ENCODE measurements at places on chromosomes 12 and 14.

DNA sequence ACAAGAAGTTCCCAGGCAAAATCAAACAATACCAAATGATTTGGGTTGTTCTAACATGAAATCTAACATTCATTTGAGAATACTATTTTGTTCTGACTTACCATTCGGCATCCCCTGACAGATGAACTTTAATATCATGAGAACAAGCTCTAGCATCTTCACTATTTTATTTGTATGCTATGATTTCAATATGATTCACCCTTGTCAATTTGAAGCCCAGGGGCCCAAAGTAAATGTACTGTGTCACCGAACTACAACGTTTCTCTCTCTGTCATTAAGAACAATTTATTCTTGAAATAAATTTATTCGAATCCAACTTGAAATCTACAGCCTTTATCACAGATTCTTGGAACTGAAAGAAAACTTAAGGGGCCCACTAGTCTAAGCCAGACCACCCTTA lies 146.2 kb upstream of the RASSF8 start:
- DNase-seq = no peak

GRCh38 chr12:76608070-76608469 lies 48.5 kb upstream of the OSBPL8 start:
- no peak for DNase-seq

DNA sequence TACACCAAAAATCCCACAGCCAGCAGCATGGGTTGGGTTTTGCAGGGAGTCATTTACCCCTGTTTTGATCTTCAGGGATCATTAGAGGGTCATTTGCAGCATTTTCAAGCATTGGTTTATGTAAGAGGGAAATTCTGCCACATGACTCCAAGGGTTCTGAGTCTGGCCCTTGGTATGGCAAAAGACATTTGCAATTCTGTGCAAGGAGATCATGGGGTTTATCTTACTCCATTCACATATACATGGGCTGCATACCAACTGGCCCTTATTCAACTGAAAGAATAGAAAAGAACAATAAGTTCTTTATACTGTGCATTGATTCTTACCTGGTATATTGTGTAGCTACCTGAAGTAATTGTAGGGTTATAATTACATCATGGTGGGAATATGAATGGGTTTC lies 13.7 kb downstream of the SIX4 start:
- DNase-seq = no peak

GRCh38 chr12:89070603-89071002 lies 281.7 kb downstream of the DUSP6 start:
- peak; percentile 61 for DNase-seq

- DNase-seq = no peak
Measured at GRCh38 chr14:23512156-23512555, 39.4 kb downstream of the ZFHX2 start.

DNA sequence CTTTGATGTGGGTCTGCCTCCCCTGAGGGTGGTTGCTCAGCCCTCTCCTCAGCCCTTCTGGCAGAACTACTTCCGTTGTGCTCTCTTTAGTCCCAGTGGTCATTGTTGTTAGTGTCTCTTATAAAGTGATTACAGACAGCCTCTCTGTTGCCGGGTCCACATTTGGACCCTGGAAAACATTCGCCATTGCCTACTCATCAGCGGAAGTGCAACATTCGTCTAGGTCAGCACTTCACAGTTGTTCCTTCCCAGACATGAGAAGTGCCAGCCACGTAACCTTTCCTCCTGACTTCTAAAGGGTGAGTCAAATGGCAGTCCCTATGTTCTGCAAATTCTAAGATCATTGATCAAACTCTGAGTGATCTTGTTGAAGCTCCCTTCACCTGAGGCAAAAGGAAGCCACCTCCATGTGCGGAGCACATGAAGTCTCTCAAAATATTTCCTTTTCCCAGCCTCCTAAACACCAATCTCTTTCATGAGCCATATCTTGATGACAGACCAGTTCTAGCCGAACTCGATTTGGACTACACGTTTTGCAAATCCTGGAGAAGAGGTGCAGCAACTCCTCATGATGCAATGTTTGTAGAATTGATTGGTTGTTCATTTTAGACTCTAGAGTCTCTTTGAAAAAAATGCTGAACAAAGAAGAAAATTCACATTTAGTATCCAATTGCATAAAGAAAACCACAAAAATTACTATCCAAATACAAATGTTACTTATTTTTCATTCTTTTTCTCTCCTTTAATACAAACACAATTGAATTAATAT lies 163.8 kb downstream of the RPL10L start:
- DNase-seq = no peak

DNA sequence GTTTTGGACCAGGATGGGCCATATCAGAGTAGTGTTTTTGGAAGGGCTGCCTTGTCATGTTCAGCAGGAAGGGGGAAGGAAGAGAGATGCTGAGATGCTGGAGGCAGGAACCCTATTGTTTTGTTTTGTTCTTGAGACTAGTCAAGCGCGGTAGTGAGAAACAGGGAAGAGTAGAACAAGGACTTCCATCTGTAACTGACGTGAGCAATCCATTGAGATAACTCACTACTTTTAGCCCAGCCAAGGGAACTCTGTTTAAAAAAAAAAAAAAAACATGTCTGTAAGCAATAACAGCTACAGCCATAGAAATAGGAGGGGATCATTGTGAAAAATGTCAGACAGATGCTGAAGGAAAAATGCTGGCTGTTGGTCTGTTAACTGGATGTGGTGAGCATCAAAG lies 34.0 kb downstream of the CD9 start:
- DNase-seq = no peak
